ENCODE measurements at places on chromosomes 12 and 14.

DNA sequence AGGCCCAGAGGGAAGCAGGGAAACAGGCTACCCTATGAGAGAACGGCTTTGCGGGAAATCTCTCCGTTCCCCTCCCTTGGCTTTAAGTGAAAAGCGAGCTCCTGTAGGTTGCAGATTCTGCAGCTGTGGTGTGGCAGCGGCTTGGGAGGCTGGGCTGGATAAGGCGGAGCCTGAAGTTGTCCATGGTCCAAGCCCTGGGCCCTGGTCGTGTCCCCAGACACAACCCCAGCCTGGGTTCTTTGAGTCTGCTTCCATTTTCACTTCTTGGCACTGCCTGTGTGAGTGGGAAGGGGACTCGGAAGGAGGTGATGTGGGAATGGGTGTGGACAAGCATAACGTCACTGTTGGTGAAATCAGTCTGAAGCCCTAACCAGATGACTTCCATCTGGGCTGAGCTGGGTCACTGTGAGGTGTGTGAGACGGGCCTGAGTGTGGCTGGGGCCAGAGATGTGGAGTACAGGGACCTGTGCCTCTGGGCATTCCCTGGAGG, 43.0 kb upstream of the CTDSP2 start:
- DNase-seq: no peak

- no peak for DNase-seq
These were observed 14.3 kb upstream of the RIC8B start for GRCh38 chr12:106760184-106760531.

DNA sequence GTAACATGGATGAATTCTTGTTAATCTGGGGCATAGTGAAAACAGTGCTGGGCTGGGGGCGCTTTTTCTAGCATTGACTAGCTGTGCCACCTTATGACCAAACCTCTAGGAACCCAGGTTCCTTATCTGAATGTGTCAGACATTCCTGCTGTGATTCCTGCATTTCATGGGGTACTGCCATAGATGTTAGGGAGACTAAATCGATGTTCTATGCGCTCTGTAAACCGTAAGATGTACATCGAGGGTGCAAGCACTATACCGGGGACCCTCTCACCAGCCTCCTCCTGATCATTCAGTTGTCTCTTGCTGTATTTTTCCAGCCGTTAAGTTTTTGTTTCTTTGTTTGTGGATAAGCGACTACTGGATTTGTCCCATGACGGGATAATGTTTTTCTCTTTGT, 170.9 kb upstream of the PARP11 start:
- no peak for DNase-seq

DNA sequence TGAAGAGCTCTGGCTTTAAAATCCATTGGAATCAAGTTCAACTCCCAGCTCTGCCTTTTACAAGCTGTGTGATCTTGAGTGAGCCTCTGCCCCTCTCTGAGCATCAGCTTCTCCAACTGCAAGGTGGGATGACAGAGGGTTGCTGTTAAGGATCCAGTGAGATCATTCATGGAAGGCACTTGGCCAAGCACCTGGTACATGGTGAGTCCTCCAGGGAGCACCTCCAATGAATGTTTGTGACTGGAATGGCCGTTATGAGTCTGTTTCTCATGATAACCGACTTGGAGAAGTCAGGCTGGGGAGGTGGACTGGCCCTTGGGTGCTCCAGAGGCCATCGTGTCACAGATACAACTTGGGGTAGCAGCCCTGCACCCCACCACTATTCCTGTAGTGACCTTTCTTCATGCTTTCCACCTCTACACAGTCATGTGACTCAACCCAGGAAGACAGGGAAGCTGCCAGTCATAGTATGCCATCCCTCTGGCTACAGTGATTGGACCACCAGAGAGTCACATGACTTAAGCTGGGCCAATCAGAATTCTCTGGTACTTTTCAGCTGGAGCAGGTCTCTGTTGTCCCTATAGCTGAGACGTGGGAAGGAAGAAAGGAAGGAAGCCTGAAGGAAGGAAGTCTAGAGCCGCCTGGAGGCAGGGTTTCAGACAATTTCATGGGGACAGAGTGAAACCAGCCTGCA, 146.5 kb upstream of the MYL2 start:
- peak; percentile 2 for DNase-seq

DNA sequence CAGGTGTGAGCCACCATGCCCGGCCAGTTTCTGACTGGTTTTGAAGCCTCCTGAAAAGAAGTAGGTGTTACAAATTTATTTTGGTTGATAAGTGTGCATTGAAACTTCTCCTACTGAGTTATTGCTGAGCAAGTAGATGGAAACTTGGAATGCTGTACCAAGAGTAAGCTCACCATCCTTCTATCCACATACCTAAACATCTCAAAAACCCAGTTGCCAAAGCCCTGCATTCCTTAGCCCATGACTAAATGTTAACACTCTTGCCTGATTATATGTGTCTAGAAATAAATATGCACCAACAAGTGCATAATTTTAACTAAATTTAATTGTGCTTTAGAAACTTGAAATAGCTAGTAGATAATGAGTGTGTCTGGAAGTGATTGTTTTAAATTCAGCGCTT, 357.8 kb downstream of the DUSP6 start:
- no peak for DNase-seq
